Stimulated activated naive B cell treated with anti-CD40 and anti-IgM and Interleukin-4, amounts not matched to agents 10 μg/mL and 1 μg/mL and 100 μg/mL, for 72 hours (primary cell): ENCODE measurements at places on chromosomes 1 and 21.
A peak's percentile ranks its signal among the peaks of the same experiment; 100 is the strongest.

DNA sequence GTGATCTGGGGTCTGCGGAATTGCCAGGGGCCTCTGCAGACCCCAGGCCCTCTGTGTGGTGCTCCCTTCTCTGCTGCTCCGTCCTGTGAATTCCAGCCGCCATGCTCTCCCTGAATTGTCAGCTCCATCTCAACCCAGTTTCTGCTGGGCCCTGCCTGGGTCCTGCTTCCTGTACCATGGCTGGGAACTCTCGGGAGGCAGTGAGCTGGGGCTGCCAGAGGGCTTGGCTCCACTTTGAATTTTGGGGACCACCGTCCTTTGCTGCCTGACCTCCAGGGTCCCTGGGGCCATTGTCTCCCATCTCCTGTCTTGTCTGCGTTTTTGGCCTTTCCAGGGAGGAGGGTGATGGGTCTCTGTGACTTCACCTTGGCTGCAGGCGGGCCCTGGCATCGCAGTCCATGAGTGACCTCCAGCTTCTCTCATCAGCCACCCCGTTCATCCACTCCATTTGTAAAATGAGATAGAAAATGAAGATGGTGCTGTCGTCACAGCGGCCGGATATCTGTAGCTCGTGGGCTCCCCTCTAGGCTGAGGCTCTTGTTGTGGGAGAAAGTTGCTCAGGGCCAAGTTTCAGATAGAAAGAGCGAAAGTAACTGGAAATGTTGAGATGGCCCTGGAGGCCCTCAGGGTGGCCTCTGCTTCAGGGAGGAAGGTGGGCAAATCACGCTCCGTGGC lies 38.3 kb downstream of the SKI start:
- no peak for DNase-seq

DNA sequence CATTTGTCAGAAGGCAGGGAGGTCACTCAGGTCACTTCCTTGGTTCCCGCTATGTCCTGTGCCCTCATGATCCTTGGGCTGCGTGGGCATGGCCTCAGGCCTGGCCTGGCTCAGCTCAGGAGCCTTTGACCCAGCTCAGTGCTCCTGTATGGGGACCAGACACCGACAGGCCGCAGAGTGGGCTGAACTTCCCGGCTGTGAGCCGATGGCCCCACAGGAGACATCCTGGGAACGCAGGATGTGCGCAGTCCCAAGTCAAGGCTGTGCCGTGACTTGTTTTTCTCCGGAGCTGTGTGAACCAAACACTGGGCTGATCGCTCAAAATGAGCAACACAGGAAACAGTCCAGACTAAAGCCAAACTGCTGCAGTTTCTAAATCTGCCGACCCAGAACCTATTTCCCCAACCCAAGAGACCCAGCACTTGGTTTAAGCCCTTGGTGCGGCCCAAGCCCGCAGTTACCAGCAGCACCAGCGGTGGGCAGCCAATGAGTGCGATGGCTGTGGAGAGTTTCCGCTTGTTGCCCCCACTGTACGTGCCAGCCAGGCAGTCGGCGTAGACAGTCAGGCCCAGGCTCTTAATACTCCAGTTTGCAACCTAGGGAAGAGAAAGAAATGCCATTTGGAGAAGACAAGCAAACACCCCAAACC lies 92.3 kb upstream of the GCLM start:
- no peak for DNase-seq

GRCh38 chr1:3683197-3683596 lies 30.9 kb downstream of the TP73 start:
- DNase-seq: no peak

DNA sequence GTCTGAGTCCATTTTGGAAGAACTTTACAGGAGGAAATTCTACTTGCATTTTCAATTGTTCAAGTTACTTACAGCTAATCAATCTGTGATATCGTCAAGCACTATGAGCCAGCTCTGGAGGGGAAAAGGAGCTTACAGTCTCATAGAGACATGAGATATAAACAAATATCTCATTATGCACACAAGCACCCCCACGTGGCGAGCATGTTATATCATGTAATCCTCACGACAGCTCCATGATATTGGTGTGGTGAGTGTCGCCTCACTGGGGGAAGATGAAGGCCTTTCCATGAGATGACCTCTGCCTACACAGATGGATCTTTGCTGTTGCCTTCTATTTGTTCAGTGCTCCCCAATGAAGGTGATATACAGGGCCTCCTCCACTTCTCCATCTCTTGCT lies 34.6 kb downstream of the TNR start:
- DNase-seq: no peak

- DNase-seq: no peak
These were observed 92.9 kb downstream of the PTPN14 start for GRCh38 chr1:214458541-214458940.

DNA sequence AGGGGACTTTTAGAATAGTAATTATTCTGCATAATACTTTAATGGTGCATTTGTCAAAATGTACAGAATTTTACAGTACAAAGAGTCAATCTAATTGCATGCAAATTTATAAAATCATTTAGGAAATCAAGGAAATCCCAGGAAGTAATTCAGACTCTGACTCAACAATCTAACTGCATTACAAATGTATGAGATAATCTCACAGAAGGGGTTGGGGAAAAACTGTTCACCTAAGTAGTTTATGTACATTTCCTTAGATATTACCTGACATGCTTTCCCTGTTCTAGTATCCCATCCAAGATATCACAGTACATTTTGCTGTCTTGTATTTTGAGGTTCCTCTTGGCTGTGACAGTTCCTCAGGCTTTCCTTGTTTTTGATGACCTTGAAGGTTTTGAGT lies 4.7 kb downstream of the CRB1 start:
- DNase-seq: no peak

DNA sequence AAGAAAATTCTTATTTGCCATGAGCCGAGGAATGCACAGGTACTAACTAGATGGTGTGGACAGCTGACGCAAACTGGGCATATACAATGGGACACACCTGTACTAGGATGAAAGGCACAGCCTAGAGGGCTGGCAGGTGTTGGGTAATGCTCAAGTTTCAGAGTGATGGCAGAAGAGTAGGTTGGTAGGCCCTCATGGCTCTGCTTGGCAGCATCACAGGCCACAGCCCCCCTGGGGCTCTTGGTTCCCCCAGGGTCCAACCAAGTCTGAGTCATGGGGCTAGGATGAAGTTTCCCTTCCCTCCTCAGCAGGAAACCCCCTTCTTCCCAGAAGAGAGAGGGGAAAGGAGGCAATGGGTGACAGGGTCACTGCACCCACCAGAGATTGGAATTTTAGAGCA lies 35.2 kb downstream of the SPEN start:
- peak; percentile 70 for DNase-seq

- no peak for DNase-seq
These were observed 210.7 kb upstream of the PTBP2 start for GRCh38 chr1:96510911-96511310.

DNA sequence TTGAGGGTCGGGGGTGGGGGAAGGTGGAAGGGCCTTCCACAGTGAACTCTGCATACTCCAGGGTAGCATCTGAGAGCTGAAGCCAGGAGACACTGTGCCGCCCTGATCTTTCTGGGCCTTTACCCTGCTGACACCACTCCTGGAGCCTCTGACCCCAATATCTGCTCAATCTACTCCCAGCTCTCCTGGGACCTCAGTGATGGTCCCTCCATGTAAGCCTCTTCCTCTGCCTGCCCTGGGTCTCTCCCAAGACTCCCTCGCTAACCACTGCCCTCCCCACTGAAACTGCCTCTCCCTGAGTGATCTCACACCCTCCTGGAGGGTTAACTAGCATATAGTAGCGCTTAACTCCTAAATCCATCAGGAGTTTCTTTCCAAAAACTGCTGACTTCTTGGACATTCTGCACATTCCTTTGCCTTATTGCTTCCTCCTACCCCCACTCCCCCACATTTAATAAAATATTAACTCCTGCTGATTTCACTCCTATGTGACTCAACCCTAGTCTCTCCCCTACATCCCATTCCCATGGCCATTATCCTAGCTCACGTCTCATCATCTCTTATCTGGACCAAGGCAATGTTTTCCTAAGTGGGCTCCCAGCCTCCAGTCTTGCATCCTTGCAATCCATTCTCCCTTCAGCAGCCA lies 145.6 kb downstream of the HMGB4 start:
- DNase-seq: no peak

GRCh38 chr1:183838221-183838620 lies 33.3 kb downstream of the RGL1 start:
- no peak for DNase-seq

GRCh38 chr1:31435471-31436409 lies 22.7 kb downstream of the SERINC2 start:
- DNase-seq: no peak

DNA sequence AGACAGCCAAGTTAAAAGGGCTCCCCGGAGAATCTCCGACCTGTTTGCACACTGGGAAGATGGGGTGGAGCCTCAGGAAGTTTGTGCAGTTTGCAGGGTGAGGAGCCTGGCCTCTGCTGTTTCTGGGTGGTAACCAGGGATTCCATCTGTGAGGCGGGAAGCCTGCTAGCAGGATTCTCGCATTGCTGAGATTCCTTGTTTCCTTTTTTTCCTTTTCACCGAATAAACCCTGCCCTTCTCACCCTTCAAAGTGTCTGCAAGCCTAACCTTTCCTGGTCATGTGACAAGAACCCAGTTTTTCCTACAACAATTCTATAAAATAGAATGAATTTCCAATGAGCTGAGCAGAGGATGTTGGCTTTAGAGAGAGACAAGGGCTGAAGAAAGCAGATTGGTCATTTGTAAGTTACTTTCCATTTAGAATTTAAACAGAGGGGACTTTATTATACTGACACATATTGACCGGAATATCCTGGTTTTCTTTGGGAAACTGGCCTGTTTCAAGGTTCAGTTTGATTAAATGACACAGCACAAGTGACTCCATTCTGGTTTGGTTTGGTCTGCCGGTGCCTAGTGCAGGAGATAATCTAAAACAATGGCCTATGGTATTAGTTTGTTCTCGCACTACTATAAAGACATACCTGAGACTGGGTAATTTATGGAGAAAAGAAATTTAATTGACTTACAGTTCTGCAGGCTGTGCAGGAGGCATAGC lies 48.7 kb upstream of the DNAH14 start:
- DNase-seq: no peak
